ENCODE measurements at places on chromosomes 5 and 9.

DNA sequence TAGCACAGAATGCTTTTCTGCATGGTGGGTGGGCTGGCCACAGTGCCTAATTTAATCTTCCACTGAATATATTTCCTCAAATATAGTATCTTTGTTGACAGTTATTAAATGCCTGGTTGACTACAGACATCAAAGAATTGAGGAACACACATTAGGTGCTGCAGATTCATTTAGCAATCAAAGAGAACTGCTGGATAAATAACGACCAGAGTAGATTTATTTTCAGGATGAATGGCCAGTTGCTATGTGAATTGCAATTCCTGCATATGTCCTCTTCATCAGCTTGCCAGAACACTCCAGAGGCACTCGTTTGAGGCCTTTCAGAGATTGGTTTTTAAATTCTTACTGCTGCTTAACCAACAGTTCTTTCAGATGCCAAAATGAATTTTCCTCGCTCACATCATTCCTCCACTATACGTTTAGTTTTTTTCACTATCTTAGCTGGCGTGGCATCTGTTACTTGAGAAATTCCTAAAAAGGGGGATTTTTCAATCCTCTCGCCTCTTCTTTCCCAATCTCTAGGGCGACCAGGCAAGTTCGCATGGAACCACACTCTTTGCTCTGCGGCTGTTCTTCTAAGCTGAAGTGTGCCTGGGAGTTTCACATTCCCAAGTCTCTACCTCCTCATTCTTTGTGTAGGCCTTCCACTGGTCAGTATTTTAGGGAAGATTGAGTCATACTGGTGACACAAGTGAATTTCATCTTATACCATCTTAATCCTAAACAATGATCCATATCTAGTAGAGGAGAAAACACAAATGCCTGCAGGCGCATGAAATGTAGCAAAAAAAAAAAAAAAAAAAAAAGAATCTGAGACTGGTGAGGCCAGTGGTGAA is 237.1 kb upstream of the NMUR2 start:
- no peak for DNase-seq

DNA sequence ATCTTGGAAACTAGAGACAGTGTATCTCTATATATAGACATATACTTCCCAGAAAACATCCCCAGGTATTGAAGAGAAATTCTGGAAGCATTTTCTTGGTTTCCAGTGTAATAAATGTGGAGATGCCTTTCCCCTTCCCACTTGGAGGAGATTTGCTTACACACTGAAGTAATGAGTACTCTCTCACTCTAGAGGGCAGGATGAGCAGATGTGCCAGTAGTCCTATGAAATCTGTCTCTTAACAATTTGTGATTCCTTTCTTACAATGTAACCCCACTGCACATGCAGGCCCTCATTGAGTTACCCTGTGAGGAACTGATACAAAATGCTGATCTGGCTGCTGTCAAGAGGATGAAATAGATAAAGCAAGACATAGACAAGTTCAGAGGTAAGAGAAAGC is 567.2 kb downstream of the SLCO4C1 start:
- no peak for DNase-seq

- DNase-seq = no peak
Observed at GRCh38 chr5:93587597-93588351, 4.8 kb downstream of the NR2F1 start.

- DNase-seq = no peak
Observed at GRCh38 chr5:16304846-16305245, 125.3 kb upstream of the MARCHF11 start.

GRCh38 chr5:145922059-145922458 is 14.3 kb upstream of the SH3RF2 start:
- no peak for DNase-seq

DNA sequence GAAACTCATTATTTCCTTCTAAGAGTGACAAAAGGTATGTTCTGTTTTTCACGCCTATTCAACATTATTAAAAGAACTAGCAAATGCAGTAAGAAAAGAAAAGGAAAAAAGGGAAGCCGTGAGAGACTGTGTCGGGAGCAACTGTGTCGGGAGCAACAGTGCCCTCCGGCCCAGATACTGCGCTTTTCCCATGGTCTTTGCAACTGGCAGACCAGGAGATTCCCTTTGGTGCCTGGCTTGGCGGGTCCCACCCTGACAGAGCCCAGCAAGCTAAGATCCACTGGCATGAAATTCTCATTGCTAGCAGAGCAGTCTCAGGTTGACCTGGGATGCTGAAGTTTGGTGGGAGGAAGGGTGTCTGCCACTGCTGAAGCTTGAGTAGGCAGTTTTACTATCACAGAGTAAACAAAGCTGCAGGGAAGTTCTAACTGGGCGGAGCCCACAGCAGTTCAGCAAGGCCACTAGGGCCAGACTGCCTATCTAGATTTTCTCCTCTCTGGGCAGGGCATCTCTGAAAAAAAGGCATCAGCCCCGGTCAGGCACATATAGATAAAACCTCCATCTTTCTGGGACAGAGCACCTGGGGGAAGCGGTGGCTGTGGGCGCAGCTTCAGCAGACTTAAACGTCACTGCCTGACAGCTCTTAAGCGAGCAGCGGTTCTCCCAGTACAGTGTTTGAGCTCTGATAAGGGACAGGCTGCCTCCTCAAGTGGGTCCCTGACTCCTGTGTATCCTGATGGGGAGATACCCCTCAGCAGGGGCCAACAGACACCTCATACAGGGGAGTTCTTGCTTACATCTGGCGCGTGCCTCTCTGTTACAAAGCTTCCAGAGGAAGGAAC is 1237.4 kb upstream of the CDH18 start:
- no peak for DNase-seq

DNA sequence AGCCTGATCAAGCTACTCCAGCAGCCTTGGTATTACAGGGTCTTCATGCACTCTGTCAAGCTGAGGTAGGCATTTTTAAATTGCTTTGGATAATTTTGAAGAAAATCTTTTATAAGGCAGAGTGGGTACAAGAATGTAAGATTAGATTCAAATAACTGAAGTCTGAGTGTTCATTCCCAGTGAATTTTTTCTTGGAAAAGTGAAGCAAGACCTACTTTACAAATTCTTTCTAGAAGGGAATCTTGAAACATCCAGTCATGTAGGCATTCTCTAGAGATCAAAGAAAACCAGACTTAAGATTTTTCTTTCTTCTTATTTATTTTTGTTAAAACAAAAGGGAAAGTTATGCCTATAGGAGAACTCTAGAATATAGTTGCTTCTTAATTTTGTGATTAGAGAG is 139.0 kb downstream of the FOCAD start:
- no peak for DNase-seq

DNA sequence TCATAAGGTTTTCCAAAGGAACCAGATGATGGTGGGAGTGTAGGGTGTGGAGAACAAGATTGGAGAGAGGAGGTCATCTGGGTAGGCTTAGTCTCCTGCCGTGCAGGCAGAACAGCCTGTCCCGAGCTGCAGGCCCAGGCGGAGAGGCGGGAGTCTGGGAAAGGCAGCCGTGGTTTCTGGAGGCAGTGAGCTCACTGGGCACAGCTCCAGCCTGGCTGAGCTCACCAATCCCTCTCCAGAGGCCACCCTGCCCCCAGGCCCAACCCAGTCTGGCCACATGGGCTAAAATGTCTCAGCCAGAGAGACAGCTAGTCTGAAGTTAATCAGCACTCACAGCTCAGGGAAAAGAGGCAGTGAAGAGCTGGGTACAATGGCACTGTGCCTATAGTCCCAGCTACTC is 12.3 kb downstream of the P4HA2 start:
- DNase-seq = no peak

GRCh38 chr9:89647366-89648128 is 42.7 kb downstream of the GADD45G start:
- DNase-seq = no peak

GRCh38 chr9:134570711-134571325 is 70.8 kb upstream of the COL5A1 start:
- DNase-seq = no peak

DNA sequence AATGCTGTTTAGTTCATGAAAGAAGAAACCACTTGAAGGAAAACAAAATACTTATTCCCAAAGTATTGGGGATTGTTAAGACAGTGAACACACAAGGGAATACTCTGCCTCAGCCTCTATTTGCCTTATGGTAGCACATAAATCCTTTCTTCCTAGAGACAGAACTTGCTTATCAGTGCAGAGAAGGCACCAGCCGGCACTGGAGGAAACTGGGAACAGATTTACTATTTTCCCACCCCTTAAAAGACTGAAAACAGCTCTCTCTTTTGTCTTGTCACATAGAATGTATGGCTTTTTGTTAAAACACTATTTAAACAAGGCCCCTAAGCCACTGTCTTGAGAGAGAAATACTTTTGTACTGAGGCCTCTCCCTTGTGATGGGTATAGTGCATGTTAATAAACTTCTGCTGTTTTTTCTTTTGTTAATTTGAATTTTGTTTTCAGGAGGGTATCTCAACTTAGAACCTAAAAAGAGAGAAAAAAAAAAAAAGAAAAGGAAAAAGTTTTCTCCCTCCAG is 40.7 kb upstream of the EDIL3 start:
- DNase-seq = no peak

DNA sequence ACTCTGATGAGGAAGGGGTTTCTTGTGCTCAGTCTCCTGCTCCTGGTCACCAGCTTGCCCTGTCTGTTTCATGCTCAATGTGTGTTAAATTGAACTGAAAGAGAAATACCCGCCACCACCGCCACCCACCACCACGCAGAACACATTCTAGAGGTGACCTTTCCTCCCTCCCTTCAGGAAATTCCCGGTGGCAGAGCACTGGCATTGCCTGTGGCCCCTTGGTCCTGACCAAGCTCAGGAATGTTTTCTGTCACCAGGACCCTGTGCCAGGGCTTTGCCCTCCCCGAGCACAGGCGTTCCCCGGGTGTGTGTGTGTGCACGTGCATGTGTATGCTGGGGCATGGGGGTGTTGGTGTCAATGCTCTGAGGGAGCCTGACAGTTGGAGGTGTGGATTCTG is 10.2 kb upstream of the SLC25A51 start:
- no peak for DNase-seq

DNA sequence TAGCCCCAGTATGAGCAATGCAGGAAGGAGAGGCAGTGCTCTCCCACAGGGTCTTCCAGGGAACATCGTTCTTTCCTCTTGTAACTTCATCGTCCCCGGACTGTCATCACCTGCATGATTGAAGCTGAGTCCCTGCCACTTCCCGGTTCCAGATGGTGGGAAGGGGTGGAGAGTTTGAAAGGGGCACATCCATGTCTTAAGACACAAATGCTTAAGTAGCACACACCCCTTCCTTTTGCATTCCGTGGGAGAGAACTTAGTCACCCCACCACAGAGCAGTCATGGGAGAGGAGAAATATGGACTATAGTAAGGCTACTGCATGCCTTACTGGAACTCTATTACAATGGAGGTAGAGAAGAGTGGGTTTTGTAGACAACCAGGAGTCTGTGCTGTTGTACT is 165.3 kb upstream of the GAS1 start:
- DNase-seq = no peak

DNA sequence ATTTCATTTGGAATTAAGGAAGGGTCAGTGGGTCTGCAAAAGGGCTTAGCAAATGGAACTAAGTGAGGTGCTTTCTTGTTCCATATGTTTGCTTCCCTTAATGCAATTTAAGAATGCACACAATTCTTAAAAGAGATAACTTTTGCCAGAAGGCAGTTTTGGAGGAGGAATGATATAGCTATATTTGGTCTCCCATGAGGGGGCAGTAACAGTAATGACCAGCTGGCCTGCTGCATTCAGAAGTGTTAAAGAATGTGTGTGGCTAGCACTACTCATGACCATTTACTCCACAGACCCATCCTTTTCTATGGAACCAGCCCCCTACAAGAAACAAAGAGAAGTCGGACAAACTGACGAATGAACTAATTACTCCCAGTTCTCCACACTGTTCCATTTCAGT is 638.9 kb downstream of the RAB3C start:
- DNase-seq = no peak

GRCh38 chr5:35303152-35303551 is 72.9 kb upstream of the PRLR start:
- DNase-seq = no peak

DNA sequence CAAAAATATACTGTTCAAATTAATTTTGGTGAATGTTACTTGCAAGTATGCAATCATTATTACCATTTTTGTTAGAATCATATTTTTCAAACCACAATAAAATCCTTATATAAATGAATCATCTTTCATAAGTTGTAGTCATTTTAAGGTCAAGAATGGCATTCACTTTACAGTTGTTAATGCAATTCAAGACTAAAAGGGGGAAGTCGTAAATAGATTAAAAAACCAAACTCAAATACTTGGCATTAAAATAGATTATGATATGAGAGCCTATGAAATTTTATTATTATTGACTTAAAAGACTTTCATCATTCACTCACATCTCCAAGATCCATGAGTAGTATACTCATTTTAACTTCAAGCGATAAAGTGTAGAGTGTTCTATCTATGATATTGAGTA is 11.6 kb downstream of the CDH9 start:
- no peak for DNase-seq

GRCh38 chr9:27470291-27470856 is 53.7 kb upstream of the IFNK start:
- DNase-seq = no peak

- DNase-seq = no peak
Observed at GRCh38 chr5:139474890-139475791, 4.3 kb downstream of the SMIM33 start.

DNA sequence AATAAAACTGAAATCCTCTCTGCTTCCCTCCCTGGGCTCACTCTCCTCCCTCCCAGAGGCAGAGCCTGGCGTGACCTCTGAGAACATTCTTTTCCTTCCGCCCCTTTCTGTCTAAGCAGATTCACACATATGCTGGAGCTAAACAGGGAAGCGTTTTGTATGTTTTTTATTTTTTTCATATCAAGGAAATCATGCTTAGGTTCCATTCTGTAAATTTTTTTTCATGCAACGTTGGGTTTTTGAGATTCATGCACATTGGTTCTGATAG is 20.2 kb upstream of the BARHL1 start:
- no peak for DNase-seq

GRCh38 chr5:108257996-108258395 is 123.9 kb downstream of the FBXL17 start:
- no peak for DNase-seq

DNA sequence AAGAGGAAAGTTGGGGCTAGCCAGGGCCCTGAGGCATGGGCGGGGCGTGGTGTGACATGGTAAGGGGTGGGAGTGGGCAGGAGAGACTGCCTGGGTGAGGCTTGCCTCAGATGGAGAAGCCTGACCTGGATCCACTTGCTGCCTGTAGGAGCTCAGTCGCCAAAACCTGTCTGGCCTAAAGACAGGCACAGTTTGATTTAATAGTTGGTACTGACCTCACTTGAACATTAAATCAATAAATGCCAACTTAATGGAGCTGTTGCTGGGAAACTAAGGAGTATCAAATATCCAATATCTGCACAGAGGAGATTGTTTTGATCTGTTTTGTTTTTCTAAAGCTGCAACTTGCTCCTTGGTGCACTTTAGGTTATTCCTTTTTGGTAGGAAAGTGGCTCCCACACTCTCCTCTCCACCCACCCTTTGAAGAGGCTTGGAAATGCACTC is 86.4 kb downstream of the RCL1 start:
- DNase-seq = no peak
